ENCODE measurements at places on chromosomes 16 and 17.

DNA sequence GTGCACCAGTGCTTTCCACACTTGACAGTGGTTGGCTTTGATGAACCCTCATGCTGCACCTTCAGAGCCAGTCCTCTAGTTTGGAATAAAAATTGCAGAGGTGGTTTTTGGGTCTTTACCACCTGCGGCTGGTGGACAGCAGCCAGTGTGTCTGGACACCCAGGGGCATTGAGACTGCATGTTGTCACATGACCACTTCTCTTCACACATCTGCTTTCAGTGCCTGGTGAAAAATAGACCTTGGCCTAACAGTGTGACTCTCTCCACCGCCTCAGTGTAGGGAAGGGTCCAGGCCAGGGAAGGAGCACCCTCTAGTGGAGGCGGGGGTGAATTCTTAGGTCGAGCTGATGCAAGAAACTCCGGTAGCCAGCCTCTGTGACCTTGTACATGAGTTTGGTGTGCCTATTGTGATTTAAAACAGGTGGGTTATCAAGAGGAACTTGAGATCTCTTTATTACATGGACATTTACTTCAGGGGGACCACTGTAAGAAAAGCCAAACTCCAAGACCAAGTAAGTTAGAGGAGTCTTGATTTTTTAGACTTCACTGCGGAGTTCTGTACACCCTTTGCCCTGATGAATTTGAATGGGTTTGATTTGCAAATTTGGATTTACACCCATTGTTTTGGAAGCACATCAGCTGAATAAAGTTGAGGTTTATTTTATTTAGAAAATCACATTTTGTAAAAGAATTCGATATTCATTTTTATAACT, 17.9 kb downstream of the GOSR2 start:
- peak; percentile 69 for DNase-seq

DNA sequence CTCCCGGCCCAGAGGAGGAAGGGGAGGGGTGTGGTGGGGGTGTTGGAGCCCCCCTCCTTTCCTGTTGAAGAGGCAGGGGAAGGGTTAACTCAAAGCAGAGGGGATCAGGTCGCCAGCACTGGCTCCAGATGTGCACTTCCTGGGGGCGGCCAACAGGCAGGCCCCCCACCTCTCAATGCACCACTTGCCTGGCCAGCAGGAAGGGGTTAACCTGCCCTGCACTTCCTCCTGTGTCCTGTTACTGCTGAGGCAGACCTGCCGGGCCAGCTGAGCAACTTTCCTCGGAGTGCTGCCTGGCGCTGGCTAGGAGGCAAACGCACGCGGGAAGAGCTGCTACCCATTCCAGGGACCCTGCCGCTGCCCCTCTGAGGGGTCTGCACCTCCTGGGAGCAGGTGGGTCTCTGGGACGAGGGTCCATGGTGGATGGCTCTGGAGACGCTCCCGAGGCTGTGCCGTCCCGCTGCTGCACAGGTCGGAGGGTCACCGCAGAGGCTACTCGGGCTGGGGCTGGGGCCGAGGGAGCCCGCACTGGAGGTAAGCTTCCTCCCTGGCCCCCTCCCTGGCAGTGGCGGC, at the start of gene EPN3:
Gene EPN3, plus strand, starts transcription at position 284 of the 573 bp plus-strand sequence. CDS start 3,822 bp downstream, outside the sequence.
- no peak for DNase-seq

- DNase-seq: no peak
Observed at GRCh38 chr17:83162035-83162745, 82.8 kb downstream of the METRNL start.

GRCh38 chr16:84479716-84480450, 24.6 kb downstream of the MEAK7 start:
- no peak for DNase-seq

GRCh38 chr17:8835106-8835505, 32.4 kb downstream of the PIK3R6 start:
- DNase-seq: no peak

All from activated CD4-positive, alpha-beta T cell treated with anti-CD3 and anti-CD28 coated beads, Interleukin-2, Interleukin-4, amounts not matched to agents 100 ng/mL and 50 ng/mL, durations not matched to agents 16 hours and 8 hours (primary cell).